NCI-H2029 (cell line): ENCODE measurements at places on chromosomes 2 and 18.

- DNase-seq, result peak; percentile 46
Measured at GRCh38 chr2:8193686-8194615, 487.9 kb upstream of the ID2 start.

DNA sequence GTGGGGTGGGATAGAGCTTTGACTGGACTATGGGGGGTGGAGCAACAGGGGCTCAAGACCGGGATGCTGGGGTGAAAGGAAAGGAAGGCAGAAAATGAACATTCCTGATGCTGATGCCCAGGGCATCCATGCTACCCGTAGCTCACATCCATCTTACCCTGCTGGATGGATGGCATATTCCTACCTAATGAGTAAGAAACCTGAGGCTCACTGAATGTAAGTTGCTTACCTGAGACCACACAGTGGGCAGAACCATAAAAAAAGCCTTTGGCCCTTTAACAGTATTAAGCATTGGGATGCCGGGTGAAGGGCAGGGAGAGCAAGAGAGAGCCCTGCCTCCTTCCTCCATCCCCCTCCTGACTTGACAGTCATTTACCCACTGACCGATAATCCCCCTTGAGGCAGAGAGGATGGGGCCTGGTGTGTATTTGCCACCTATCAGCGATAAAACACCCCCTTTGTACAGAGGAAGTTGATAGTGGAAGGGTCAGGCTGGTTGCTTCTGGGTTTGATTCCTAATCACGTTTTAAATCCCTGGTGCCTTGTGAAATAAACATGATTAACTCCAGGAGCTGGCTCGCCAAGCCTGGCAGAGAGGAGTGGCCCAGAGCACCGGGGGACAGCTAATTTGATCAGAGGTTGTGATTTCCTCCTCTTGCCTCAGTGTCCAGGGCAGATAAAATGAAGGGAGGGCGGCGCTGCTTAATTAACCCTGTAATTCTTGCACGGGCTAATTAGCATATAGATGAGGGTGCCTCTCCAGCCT, 105.9 kb upstream of the HS6ST1 start:
- DNase-seq, result no peak

DNA sequence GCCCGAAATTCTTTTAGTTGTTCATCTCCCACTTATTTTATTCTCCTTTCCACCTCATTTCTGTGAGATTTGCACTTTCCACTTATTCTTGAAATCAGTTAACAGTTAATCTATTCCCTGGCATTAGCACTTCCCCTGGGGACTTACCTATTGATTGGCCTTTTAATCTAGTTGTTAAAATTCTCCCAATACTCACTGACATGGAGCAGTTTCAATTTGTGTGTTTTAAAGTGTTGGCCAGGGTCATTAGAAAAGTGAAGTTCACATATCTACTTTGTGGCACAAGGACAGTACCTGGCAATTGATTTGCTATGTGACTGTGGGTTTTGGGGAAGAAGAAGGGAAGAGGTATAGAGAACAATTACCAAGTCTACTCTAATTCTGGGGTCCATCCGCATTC, 83.1 kb downstream of the LYPD6 start:
- no peak for DNase-seq

- DNase-seq, result no peak
Measured at GRCh38 chr18:67376372-67376771, 140.1 kb downstream of the DSEL start.

DNA sequence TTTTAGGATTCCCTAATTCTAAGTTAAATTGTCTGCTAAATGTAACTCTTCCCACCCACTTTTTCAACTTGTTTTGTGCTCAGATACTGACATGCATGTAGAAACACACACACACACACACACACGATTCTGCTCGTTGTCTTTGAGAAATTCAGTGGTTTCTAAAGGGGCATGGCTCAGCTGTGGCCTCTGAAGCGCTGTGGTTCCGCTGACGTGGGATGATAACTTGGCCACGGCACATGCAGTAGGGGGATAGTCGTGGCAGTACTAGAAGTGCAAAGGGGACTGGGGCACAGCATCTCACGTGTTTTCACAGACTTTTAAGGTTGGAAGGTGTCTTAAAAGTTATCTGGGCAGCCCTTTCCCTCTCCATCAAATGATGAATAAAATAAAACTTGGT, 18.4 kb downstream of the CASP10 start:
- DNase-seq, result no peak

GRCh38 chr2:152304836-152305235, 30.1 kb upstream of the FMNL2 start:
- DNase-seq, result no peak

DNA sequence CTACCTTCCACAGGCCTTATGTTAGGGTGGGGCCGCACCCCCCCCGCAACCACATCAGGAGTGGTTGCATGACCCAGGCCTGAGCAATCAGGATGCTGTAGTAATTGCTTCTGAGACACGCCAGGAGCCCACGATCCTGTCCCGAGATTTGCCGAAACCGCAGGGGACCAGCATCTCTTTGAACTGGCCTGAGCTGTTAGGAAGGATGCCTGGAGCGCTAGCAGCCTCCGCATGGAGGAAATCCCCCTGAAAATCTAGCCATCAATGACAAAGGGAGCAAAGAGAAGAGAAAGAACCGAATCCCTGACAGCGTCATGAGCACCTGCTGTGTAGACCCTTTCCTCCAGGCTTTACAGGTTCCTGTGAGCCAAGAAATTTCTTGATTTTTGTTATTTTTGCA, 8.7 kb upstream of the TEX44 start:
- DNase-seq, result no peak

- no peak for DNase-seq
Measured at GRCh38 chr2:204135752-204136151, 199.2 kb downstream of the ICOS start.

DNA sequence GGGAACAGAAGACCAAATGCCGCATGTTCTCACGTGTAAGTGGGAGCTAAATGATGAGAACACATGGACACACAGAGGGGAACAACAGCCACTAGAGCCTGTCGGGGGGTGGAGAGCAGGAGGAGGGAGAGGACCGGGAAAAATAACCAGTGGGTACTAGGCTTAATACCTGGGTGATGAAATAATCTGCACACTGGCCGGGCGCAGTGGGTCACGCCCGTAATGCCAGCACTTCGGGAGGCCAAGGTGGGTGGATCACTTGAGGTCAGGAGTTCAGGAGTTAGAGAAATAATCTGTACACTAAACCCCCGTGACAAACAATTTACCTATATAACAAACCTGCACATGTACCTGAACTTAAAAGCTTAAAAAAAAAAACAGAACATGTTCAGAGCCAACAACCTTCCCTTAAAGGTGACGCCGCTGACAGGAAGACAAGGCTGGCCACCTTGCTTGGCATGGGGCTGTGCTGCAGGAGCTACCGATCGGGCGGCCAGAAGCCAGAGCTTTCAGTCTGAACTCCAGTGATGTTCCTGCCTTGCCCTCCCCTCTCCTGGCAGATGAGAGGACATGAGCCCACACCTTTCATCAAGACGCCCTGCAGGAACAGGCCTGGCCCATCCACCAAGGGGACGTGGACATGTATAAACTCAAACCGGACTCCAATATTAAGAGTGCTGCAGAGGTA, 11.2 kb downstream of the SLC66A2 start:
- DNase-seq, result no peak

- DNase-seq, result peak; percentile 66
Measured at GRCh38 chr2:29749843-29750242, 171.5 kb downstream of the ALK start.

GRCh38 chr2:25497229-25497917, 155.6 kb upstream of the DNMT3A start:
- DNase-seq, result no peak

DNA sequence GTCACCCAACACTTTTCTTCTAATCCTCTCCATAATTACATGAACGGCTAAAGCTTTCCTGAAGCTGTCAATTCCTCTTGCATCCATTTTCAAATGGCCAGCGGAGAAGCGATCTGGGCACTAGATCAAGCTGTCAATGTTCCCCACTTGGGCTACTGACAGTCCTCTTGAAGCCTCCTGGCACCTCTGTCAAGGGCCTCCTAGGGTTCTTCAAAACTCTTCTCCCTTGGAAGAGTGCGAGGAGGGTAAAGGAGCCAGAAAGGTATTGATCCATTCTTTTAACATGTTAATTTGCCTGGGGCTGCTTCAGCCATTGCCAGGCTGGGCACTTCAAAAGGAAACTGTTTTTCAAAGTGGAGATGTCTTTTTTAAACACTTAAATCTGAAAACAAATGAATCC, 19.8 kb downstream of the EPHA4 start:
- no peak for DNase-seq

GRCh38 chr2:26355038-26355995, 8.7 kb upstream of the ADGRF3 start:
- DNase-seq, result peak; percentile 17

GRCh38 chr2:37324536-37324785, 172 bp downstream of the PRKD3 start:
- DNase-seq, result no peak

DNA sequence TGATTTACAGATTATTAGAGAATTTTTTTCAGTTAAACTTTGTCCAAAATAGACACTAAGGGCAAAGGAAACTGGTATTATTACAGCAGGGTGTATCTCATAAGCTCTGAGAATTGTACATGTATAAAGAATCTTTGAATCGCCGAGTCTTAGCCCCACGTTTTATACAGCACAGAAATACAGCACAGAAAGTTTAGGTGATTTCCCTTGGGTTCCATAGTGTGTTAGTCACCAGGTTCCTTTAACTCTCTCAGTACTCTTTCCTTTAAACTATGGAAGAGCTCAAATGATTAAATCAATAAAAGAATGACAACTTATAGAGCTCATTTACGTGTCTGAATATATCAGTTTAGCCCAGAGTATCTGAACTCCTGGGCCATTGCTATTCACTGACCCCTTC, 256.8 kb downstream of the NEDD4L start:
- no peak for DNase-seq

- no peak for DNase-seq
Measured at GRCh38 chr2:149858216-149858615, 270.6 kb upstream of the MMADHC start.

DNA sequence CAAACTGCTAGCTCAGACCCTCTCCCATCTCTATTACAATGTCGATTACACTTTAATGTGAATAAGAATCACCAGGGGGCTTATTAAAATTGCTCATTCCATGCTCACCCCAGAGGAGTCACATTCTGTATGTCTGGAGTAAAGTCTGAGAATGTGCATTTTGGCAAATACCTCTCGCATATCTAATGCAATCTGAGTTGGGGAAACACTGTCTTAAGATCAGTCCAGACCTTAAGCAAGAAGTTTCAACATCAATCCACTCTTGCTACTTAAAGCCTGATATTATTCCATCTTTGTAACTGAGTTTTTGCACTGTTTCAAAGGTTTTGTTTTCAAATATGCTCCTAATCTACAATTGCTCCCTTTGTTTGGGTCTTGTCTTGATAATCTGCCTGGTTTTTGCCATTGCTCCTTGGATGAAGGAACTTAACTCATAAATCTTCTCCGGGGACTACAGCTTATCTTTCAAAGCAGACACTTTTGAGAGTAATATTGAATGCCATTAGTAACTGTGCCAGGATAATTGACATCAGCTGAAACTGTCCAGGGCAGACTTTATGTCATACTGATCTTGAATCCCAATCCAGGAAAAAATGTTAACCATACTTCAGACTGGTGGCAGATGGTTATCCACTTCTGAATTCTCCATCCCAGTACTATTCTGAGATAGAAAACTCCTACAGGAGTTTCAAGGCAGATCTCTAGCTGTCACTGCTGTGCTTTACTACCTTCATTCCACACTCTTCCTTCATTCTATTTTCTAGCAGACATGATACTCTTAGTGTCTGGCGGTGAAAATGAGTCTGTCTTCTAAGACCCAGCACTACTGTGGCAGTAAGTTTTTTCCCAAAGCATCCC, 200.9 kb downstream of the ERBB4 start:
- DNase-seq, result no peak

- no peak for DNase-seq
Measured at GRCh38 chr2:20516646-20517341, 69.9 kb downstream of the RHOB start.

DNA sequence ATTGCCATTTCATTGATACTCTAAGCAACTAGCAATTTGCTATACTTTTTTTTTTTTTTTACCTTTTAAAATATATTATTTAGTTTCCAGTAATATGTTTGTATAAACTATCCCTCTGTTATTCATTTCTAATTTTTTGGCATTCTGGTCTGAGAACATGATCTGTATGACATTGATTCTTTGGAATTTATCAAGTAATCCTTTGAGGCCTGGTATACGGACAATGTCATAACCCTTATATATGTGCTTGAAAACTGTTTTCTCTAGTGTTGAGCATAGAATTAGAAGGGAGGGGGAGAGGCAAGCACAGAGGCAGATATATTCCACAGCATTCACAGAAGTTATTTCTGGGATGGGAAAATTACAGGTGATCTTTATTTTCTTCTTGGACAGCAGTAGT, 48.2 kb upstream of the POLE4 start:
- no peak for DNase-seq

DNA sequence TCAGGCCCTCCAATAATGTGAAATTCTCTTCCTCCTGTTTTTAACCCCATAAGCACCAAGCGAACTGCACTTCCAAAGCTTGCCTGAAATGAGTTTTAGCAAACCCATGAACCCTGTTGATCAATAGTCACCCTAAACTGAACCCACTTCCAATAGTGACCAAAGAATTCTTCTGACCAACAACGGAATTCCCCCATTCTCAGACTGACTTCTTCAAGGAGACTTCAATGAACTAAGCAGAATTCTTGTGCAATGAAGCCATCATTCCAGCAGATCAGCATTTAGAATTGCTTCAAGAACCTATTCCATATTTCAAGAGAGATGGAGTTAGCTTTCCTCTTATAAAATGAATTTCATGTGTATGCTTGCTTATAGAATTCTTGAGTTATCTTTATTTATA, 176.9 kb upstream of the FN1 start:
- DNase-seq, result no peak

- no peak for DNase-seq
Measured at GRCh38 chr2:72893594-72894319, 6.5 kb downstream of the SPR start.

GRCh38 chr18:62037989-62038778, 145.4 kb upstream of the RNF152 start:
- DNase-seq, result no peak

- peak; percentile 78 for DNase-seq
Measured at GRCh38 chr2:64797881-64798575, 144.3 kb upstream of the SERTAD2 start.

DNA sequence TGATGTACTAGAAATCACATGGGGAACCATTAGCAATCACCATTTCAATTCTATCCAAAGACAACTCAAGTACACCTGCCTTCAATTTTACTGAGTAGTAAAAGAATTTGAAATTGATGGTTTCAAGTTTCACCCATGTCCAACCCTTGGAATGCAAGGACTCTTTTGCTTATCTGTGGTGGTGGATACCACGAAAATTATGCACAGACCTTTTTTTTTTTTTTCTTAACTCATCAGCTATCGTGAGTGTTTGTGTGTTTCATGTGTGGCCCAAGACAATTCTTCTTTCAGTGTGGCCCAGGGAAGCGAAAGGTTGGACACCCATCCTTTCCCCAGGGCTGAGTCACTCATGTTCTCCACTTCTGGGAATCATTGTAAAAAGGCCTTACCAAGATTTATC, 23.1 kb downstream of the ID2 start:
- DNase-seq, result no peak
